Activated T-cell treated with anti-CD3 and anti-CD28 coated beads, Interleukin-2, amount 50 U/mL, for 48 hours (primary cell): ENCODE measurements at places on chromosomes 6 and 20.

GRCh38 chr6:43034190-43034525, 12.7 kb downstream of the RRP36 start:
- DNase-seq: no peak

- no peak for DNase-seq
These were observed 61.8 kb upstream of the PLEKHG1 start for GRCh38 chr6:150537893-150538292.

- no peak for DNase-seq
These were observed 30.3 kb upstream of the RCAN2 start for GRCh38 chr6:46521464-46521971.

DNA sequence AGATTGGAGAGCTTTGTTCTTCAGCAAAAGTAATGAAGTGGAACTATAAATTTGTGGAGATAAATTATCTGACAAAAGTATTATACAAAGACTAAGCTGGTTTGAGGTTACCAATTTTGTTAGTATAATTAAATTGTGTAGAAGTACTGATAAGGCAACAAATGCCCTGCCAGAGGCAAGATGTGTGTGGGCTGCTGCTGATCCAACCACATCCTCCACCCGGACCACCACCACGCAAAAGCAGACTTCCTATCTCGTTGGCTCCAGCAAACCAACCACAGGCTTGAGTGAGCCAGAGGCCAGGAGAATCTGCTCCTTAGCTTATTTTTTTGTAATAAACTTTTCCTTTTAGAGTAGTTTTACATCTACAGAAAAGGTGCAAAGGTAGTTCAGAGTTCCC, 1.1 kb upstream of the MYLK4 start:
- no peak for DNase-seq

GRCh38 chr20:62027116-62027515, 38.6 kb downstream of the TAF4 start:
- no peak for DNase-seq

GRCh38 chr6:2034256-2034655, 211.1 kb downstream of the GMDS start:
- DNase-seq: no peak

DNA sequence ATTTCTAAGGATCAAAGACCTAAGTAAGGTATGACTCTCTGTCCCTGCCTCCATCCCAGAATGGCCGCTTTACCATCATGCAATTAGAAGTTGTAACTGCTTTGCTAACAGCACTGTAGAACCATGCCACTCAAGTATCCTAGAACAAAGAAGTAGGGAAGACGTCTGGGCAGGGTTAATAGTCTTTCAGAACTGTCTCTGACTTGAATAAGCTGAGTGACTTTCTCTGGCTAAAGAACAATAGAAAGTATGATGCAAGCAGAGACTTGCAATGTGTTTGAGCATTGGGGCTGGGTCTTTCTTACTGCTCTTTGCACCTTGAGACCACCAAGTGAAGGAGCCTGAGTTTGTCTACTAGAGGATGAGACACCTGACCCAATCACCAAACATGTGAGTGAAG, 279.6 kb upstream of the JAG1 start:
- DNase-seq: no peak

DNA sequence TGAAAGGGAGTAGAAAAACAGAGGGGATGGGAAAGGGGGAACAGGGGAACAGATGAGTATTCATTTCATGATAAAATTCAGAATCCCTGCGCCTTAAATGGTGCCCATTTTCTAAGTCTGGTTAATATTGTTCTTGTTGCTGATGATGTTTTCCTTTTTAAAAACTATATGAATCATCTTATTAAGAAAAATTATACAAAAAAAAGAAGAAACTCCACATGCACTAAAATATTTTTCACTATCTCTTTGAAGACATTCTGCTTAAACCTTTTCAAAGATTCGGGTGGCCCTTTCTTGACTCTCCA, 1.1 kb upstream of the TFAP2B start:
- no peak for DNase-seq

GRCh38 chr6:67544851-67545452, 1090.1 kb upstream of the ADGRB3 start:
- no peak for DNase-seq

DNA sequence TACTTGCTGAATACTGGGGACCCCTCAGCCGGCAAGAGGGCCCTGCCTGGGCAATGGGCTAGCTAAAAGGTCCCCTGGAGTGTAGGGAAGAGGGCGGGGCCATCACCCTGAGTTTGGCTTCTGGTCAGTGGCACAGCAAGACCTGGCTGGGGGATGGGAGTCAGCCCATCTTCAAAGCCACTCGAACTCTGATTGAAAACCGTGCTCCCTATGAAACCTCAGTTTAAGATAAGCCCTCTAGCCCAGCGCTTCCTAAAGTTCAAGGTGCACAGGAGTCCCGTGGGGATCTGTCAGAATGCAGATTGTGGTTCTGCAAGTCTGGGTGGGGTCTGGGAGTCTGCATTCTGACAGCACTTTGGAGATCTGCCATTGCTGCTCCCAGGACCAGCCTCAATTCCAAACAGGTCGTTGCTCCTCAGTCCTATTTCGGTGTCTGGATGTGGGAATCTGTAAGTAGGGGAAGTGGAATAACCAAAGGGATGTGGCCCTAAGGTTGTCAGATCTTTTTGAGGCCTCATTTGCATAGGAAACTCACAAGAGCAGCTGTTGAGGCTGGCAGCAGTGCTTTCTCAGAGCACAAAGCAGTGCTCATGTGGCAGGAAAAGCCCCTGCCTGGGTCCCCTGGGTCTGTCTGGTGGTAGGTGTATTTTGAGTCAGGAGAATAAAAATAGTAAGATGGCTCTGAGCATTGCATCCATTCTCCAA, 85.3 kb upstream of the SCP2D1 start:
- DNase-seq: no peak

- no peak for DNase-seq
These were observed 1.0 kb downstream of the SRXN1 start for GRCh38 chr20:651713-652614.

DNA sequence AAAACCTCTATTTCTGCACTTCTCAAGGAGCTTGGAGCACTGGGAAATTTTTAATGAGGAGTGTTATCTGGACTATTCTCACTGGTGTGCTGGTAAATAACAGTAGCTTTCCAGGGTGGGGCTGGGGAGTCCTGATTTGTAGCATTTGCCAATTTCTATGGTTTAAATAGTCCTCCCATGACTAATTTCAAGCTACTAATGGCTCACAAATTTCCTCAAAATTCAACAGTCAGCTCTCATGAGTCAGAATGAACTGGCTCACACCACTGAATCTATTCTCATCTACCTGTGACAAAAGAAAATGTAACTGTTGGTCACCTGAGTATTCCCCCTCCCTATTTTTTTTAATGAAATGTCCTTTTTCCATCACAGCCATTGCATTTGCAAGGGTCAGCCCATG, 449.6 kb downstream of the KIF16B start:
- no peak for DNase-seq

GRCh38 chr6:88248709-88249321, 82.7 kb upstream of the CNR1 start:
- no peak for DNase-seq

- no peak for DNase-seq
These were observed 8.6 kb upstream of the UBE2J1 start for GRCh38 chr6:89361171-89361570.

- no peak for DNase-seq
These were observed 273.0 kb downstream of the PLCB1 start for GRCh38 chr20:8404912-8405635.

GRCh38 chr6:17986656-17987446, 584 bp downstream of the KIF13A start:
- peak; percentile 20 for DNase-seq

GRCh38 chr20:37702403-37703034, 8.7 kb downstream of the CTNNBL1 start:
- no peak for DNase-seq

GRCh38 chr6:6331393-6331792, 10.9 kb upstream of the F13A1 start:
- DNase-seq: no peak

DNA sequence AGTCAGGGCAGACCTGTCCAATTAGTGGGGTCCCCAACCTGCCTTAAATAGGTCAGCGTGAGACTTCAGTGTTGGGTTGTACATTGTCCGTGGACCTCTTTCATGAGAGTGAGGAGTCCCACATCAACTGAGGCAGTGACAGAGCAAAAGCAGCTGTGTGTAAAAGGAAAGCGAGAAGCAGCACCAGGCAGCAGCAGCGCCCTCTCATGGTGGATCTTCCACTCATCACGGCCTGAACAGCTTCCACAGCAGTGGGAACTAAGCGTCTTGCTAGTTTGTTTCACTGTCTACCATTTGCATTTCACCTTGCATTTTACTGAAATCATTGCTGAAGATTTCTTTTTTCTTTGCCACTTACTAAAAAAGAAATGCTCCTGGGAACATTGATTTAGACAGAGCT, 333.8 kb downstream of the PKHD1 start:
- no peak for DNase-seq

DNA sequence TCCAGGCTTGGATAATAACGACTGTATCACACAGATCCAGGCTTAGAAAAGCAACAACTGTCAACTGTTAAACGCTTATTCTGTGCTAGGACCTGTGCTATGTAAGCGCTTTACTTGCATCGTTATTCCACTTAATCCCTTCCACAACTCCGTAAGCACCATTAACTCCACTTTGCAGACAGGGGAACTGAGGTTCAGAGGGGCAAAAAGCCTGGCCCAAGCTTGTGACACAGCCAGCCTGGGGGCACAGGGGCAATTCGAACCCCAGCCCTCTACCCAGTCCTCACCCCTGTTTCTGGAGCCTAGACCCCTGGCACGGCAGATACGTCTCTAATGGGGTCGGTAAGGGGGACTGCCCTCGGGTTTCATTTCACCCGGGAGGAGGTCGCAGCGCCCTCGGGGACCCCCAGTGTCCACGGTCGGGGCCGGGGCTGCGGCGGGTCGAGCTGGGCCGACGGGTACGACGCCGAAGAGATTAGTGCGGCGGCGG, 411 bp downstream of the DSN1 start:
- no peak for DNase-seq

DNA sequence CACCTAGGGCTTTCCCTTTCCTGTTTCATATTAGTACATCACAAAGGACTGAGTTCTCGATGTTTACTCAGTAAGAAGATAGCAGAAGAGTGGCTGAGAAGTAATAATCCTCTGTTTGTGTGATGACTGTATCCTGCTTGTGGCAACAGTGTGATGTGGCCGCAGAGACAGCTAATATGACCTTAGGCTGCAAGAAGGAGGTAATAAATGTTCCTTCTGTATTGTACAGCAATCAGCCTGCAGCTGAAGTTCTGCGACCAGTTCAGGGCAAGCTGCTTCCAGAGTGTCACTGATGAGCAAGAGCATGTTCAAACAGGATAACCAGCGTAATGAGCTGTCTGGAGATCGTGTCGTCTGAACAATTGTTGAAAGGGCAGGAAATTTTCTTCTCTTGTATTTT, 70.9 kb downstream of the OPN5 start:
- no peak for DNase-seq

DNA sequence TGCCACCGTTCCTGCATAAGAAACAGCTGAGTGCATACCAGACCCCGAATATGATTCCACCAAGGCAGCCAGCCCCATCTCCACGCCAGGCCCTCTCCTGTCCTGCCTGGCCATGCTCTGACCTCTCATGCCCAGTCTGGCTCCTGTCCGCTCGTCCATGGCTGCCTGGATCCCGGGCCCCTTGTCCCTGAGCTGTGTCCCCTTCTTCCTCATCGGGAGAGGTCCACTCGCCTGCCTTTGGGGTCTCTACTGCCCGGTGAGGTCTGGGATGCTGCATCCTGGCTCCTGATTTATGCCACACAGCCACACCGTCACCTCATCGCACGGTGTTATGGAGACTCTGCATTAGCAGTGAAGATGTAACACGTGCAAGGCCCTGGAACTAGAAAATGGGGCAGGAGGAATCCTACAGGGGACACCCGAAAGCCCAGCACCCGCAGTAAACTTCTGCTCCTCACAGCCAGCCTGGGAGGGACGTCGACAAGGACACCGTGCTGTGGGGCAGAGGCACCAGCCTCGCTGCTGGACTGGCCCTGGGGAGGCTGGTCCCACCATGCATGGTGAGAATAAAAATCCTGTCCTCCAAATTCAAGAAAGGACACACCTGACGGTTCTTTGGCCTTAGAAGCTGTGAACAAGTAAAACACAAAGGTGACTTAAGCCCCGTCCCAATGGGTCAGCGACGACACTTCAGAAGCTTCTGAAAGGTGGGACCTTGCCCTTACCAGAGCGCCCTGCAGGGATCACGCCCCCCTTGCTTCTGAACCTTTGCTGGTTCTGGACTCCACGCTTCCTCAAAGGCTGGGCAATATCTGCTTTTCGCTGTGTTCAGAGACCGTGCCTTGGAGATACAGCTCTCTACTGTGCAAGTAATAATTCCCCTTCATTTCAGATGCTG, 103.0 kb downstream of the DLL1 start:
- DNase-seq: peak; percentile 1

DNA sequence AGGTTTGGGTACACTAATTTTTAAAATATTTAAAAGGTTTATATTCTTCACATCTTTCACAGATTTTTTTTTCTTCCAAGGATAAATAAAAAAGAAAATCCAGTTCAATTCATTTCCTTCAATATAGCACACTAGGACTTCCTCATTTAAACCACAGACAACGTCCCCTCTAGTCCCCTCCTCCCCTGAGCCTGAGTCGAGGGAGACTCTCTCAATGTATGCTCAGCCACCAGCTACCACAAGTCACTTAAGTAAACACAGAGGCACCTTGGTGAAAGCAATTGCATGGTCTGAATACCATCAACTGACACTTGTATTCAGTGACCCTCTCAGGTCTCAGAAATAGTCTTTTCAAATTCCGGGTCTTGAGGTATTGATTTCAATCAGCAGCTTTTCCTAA, 88.6 kb downstream of the SIM1 start:
- DNase-seq: no peak

- peak; percentile 67 for DNase-seq
These were observed 42.5 kb downstream of the SLC2A4RG start for GRCh38 chr20:63782051-63782471.

DNA sequence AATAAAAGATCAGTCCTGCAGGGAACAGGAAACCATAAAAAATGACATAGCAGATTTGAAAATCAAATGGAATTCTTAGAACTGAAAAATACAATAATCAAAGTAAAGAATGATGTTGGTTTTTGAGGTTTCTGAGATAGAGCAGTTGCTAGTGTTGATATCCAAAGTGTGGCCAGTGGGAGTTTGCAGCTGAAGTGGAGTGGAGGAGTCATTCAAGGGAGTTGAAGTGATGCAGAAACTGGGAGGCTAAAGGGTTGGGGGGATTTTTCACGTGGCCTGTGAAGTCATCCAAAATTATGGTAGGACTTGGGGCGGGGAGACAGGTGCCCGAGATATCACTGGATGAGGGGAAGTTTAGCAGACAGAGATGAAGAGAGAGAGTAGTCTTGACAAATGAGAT, 123.6 kb downstream of the CDC5L start:
- no peak for DNase-seq

GRCh38 chr6:121857551-121857950, 422.1 kb downstream of the GJA1 start:
- no peak for DNase-seq

GRCh38 chr20:38873050-38873581, 53.1 kb upstream of the FAM83D start:
- DNase-seq: peak; percentile 89
